ENCODE measurements at places on chromosomes 2 and 18.

DNA sequence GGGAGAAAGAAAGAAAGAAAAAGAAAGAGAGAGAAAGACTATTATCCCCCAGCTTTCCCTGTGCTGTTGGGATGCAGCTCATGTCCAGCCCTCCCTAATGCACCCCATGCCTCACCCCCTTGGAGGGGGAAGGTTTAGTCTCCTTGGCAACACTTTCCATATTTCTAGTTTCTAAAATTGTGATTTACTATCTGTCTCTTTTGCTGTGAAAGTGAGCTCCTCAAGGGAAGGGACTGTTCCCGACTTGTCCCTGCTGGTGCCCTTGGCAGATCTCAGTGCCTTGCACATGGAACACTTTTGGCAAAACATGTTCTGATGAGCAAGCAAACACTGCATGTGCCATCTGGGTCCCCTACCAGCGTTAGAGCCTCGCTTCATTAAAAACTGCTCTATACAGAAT is 11.7 kb upstream of the NAPG start:
- H3K27ac ChIP-seq, result no peak overlapping the region
- no peaks in the 10 kb centered on the region for H3K36me3 ChIP-seq
- no peak for DNase-seq
- H3K27me3 ChIP-seq, result peaks cover 71% of the 10 kb centered on the region

- no peak overlapping the region for H3K27ac ChIP-seq
- H3K27me3 ChIP-seq, result peaks cover 7% of the 10 kb centered on the region
- H3K36me3 ChIP-seq, result no peaks in the 10 kb centered on the region
- H3K4me3 ChIP-seq, result no peak overlapping the region
- H3K4me1 ChIP-seq, result no peaks in the 10 kb centered on the region
- DNase-seq, result no peak
Observed at GRCh38 chr2:127032621-127033020, 74.3 kb downstream of the BIN1 start.

DNA sequence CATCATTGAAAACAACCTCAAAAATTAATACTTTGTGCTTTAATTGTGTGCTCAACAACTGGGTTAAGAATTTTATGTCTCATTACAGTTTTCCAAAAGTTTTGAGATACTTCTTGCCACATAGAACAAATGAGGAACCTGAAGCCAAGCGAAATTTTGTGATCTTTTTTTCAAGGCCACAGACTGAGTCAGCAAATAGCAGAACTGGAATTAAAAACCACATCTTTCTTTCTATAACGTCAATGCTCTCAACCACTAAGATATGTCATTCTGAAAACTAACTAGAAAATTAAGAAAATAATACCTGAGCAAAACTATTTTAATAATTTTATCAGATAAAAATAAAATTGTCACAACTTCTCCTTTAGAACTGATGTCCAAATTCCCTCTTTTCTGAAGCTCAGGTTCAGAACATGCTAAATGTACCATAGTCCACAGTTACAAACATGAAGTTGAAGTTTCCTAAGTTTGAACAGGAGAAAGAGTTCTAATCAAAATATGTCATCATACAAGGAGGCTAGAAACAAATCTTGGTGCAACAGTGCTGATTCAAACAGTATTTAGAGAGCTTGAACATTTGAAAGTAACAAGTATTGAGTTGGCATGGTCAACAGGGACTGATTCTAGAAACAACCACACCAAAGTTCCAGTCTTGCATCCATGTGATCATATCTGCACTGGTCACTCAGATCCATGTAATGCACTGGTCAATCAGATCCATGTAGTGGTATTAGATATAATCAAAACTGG is 27.6 kb upstream of the CALCRL start:
- peaks cover 6% of the 10 kb centered on the region for H3K4me1 ChIP-seq
- no peaks in the 10 kb centered on the region for H3K36me3 ChIP-seq
- H3K27ac ChIP-seq, result peak overlapping the region; percentile 31

DNA sequence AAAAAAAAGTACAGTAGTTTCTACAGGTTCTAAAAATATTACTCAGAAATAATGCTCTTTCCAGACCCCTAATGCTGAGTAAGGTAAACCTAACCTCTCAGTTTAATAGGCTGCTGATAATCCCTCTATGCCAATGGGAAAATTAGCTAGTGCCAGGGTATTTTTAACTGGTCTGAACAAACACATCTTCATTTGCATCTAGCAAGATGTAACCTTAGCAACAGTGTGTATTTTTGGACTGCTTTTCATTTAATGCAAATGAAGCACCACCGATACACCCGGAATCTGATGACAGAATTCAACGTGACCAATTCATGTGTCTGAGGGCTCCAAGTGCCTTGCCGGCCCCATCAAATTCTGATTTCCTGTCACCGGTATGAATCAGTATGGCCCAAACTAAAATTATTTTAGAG is 47.4 kb upstream of the CYRIA start:
- H3K4me3 ChIP-seq, result no peak overlapping the region
- H3K27ac ChIP-seq, result no peak overlapping the region
- H3K27me3 ChIP-seq, result peaks cover 4% of the 10 kb centered on the region

DNA sequence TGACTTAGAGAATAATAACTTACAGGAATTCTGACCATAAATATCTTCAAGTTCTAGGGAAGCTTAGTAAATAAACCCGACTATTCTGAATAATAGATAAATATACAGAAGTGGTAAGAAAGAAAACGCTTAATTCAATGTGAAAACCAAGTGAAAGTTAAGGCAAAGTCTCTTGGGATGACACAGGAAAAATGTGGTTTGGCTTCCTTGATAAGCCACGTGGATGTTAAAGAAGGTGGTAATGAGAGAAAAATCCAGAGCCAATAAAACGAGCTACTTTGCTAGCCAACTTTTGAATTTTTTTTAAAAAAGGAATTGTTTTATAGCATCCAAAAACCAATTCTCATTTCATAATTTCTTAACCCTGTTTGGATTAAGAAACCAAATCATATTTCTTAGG is 166.2 kb upstream of the VRK2 start:
- no peak overlapping the region for H3K27ac ChIP-seq
- H3K4me1 ChIP-seq, result no peaks in the 10 kb centered on the region
- H3K27me3 ChIP-seq, result no peaks in the 10 kb centered on the region
- no peak for DNase-seq

GRCh38 chr2:56192664-56193305 is 9.0 kb downstream of the CCDC85A start:
- peaks cover 30% of the 10 kb centered on the region for H3K27me3 ChIP-seq
- H3K4me1 ChIP-seq, result no peaks in the 10 kb centered on the region
- no peak overlapping the region for H3K27ac ChIP-seq
- H3K36me3 ChIP-seq, result no peaks in the 10 kb centered on the region
- H3K4me3 ChIP-seq, result no peak overlapping the region

- peaks cover 43% of the 10 kb centered on the region for H3K27me3 ChIP-seq
- no peak overlapping the region for H3K27ac ChIP-seq
- H3K4me3 ChIP-seq, result no peak overlapping the region
Observed at GRCh38 chr2:118232391-118232790, 144.1 kb downstream of the INSIG2 start.

GRCh38 chr18:25335062-25335461 is 16.9 kb downstream of the ZNF521 start:
- H3K4me3 ChIP-seq, result no peak overlapping the region
- peaks cover 16% of the 10 kb centered on the region for H3K27me3 ChIP-seq
- H3K36me3 ChIP-seq, result no peaks in the 10 kb centered on the region
- no peaks in the 10 kb centered on the region for H3K4me1 ChIP-seq
- DNase-seq, result no peak

GRCh38 chr2:129174143-129174542 is 805.3 kb upstream of the RAB6C start:
- no peaks in the 10 kb centered on the region for H3K4me1 ChIP-seq
- no peak overlapping the region for H3K4me3 ChIP-seq
- no peak for DNase-seq
- H3K27me3 ChIP-seq, result no peaks in the 10 kb centered on the region

DNA sequence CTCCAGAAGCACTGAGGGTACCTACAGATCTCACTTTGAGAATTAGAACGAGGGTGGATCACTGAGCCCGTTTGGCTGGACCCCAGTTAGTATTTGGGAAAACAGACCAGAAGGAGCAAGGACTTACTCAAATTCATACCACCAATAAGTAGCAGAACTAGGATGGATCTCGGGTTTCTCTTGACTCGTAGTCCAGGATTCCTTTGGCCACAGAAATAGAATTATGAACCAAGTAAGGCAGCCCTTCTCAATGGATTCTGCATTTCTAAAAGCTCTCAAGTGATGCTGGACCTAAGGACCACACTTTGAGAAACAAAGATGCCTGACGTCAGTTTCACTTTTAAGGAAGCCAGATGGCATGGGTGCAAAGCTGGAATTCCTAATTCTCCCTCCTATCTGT is 153.0 kb downstream of the KLHL29 start:
- DNase-seq, result no peak
- H3K27ac ChIP-seq, result no peak overlapping the region
- H3K4me3 ChIP-seq, result no peak overlapping the region
- H3K27me3 ChIP-seq, result no peaks in the 10 kb centered on the region
- peaks cover 20% of the 10 kb centered on the region for H3K4me1 ChIP-seq
- no peaks in the 10 kb centered on the region for H3K36me3 ChIP-seq

Data from activated T-cell treated with anti-CD3 and anti-CD28 coated beads, Interleukin-2, amount 50 U/mL, for 24 hours (primary cell).